ENCODE measurements at places on chromosomes 2 and 18.
A peak's percentile ranks its signal among the peaks of the same experiment; 100 is the strongest.

DNA sequence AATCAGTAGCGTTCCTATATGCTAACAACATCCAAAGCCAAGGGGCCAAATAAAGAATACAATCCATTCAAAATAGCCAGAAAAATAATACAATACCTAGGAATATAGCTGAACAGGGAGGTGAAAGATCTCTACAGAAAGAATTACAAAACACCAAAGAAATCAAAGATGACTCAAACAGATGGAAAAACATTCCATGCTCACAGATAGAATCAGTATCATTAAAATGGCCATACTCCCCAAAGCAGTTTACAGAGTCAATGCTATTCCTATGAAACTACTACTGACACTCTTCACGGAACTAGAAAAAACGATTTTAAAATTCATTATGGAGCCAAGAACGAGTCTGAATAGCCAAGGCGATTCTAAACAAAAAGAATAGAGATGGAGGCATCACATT lies 57.4 kb downstream of the CCBE1 start:
- no peak for DNase-seq

DNA sequence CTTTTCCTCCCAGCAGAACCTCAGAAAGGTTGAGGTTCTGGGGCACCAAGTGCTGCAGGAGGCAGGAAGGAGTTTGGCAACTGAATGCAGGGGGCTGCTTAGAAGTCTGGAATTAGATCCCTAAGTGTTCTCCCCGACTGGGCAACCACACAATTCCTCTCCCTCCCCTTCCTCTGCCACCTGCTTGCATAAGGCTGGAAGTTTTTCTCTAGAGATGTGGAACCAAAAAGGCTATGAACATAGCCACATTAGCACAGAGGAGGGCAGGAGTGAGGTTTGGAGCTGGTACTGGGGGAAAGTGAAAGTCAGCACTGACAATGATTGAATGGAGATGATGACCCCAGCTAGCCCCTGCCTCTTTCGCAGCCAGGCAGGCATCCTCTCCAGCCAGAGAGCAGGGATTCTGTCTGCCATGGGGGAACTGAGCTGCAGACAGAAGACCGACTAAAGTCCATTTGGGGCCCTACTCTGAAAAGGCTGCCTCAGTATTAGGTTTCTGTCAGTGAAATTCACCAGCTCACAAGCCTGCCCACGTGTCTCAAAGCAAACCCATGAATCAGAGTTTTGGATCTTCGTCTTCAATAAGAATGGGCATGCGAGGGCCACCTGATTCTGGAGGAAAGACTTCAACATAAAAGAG lies 87.9 kb upstream of the ITGA6 start:
- DNase-seq, result no peak

DNA sequence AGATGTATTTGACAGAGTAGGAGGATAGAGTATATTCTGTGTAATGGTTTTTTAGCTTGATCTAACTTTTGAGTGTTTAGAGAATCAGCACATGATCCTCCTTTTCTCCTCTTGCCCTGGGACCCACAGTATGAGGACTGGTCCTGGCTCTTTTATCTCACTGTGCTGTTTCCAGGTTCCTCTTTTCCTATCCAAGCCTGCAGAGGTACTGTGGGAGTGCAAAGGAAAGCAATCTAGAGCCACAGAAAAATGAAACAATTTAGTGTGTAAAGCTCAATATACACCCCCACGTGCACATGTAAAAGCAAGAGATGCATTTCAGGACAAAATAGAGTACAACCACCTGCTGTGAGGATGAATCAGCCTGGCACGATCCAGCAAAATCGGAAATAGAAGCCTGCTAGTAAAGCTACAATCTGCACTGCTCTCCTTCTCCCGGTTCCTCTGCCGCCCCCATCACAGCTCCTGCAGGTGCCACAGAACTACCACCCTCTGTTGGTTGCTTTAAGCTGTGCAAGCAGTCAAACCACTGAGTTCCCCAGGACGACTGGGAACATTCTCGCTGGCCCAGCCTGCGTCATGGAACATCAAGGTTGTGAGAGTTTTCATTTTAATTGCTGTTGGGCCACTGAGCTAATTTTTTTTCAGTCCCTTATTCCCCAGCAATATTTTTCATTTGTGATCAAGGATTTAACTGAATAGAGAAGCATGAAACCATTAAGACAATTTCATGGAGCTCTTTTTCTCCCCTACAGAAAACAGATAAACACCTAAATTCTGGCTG lies 47.8 kb upstream of the MAPRE3 start:
- no peak for DNase-seq

- DNase-seq, result peak; percentile 4
Measured at GRCh38 chr2:67997903-67998302, 64.9 kb downstream of the C1D start.

DNA sequence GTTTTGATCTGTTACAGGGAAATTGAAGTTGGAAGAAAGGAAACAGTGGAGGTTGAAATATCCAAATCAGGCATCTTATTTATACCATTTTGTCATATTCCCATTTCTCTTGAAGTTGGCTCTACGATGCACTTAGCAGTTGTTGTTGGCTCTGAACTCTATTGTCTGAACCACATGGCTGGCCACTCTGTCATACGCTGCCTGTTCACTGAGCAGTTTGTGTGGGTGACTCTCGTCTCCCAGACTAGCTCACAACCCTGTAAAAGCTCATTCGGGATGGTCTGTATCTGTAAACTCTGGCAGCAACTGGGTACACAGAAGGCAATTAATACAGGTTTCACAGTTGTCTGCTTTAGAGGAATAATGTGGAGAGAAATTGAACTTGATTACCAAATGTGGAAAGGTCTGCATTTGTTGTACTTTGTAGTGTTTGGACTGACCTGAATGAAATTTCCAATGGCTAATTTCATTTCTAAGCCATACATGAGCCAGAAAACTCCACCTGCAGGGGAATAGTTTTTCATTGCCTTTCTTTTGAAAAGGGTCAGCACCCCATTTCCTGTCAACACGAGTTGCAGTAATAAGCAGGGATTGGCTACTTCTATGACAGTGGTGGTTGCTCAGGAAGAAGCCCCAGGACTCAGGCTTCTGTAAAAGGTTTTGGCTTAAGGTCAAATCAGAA lies 378.2 kb downstream of the OSR1 start:
- no peak for DNase-seq

DNA sequence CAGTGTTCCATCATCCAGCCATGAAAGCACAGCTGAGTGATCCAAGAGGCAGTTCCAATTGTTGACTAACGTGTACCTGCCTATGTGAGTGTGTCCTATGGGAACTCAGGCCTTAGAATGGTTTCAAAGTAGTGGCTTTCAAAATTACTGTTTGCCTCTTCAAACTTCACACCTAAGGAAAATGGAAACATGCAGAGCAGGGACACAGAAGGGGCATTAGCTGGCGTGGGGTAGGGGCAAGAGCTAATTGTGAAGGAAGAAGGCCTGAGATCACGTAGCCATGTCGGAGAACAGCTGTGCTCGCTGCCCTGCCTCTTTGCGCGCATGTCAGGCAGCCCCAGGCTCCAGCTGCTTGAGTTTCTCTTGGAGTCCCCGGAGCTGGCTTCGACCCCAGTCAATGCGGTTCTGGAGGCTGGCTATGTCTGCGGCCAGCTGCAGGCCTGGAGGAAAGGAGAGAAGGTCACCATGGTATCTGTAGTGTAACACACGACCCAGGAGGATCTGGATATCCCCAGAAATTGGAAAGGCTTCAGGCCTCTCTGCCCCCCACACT lies 3.8 kb upstream of the IMP4 start:
- DNase-seq, result no peak

DNA sequence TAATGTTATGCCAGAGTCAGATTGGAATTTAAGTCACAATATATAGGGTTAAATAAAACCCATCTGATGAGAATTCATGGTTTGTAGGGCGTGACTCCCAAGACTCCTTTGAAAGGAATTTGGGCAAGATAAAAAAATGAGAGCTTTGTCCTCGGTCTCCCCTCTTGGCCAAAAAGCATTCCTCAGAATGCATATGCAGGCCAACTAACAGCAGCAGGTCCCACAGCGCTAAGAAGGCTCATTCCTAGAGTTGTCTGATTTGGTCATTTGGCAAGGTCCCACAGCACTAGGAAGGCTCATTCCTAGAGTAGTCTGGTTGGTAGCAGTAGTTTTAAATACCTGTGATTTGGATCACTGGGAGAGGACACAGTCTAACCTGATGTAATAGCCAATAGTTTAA lies 106.3 kb upstream of the B3GNT2 start:
- DNase-seq, result no peak

DNA sequence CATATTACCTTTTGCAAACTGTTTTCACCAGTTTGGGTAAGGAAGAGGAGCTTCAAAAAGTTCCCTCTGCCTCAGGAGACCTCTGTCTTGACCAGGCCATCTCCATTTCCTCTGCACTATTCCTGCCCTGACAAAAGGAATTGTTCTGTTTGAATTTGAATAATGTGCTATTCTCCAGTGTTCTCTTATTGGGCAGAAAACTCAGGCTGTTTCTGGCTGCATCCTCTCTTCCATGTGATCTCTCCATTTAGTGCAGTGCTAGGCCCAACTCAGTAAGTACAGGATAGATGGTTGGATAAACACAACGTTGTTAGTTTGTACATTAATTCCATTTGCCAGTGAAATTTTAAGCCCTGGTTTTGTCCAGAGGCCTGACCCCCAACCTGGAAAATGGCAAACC lies 102.2 kb upstream of the CELF4 start:
- no peak for DNase-seq

GRCh38 chr18:77133835-77134496 lies 1.4 kb upstream of the MBP start:
- DNase-seq, result no peak

- DNase-seq, result peak; percentile 6
Measured at GRCh38 chr2:51413726-51414125, 381.8 kb upstream of the NRXN1 start.

DNA sequence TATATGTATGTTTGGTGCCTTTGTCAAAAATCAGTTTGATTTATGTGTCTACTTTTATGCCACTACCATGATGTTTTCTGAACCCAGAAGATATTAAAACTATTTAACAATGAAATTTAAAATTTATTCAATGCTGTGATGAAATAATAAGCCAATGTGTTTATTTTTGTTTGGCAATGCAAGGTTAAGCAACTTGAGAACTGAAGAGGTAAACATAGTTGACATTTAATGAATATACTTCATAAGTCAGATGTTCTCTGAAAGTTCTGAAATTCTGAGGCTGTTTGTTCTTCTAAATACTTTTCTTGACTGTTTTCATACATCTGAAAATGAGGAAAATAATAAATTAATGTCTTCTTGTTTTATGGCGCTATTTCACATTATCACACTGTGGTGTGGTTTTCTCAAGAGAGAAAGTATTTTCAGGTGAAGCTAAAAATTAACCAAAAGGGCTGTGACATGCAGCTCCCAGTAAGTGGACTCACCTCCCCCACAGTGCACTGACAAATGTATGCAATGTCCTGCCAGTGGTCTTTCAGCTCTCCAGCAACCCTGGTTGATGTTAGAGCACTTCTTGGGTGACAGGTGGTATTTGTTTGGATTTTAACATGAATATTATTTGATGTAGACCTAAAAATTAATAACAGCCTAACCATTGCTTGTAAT lies 863.6 kb upstream of the SALL3 start:
- no peak for DNase-seq
